ENCODE measurements at places on chromosomes 1 and 21. TPM values are rescaled to one million over a fixed set of nuclear protein-coding genes. Genes with fewer than 3 reads are reported as not detected.

The KRTAP10-7 gene
- not detected for total RNA-seq

The OR2T29 gene
- total RNA-seq, result not detected

DNA sequence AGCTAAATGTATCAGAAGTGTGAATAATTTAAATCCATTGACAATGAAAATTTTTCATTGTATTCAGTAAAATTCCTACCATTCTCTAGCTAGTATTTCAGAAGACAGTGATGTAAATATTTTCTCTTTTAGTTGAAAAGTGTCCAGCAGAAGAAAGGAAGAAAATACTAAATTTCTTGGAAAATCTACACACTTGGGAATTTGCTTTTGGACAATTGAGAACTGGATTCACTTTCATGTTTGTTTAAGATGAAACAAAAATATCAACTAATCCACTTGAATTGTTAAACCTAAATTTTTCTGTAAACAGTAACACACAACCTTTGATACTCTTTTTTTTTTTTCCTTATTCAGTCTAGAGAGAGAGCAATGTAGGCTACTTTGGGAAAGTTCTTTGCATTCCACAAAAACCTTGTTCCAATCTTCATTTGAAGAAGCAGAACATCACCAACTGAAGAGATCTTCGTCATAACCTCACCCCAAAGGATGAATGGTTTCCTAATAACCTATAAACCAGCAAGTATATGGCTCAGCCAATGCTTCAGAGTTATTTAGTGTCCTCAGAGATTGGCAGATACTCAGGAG, 155.1 kb upstream of the GORAB start:
- peak; percentile 38 for DNase-seq

The CGN gene
- total RNA-seq, result 0.09 TPM

GRCh38 chr1:25618433-25618808, 1.8 kb downstream of the MAN1C1 start:
- no peak for DNase-seq

- DNase-seq, result no peak
Measured at GRCh38 chr1:159921251-159921650, 4.1 kb downstream of the TAGLN2 start.

GRCh38 chr1:169103002-169103401, 3.5 kb upstream of the ATP1B1 start:
- no peak for DNase-seq

- DNase-seq, result no peak
Measured at GRCh38 chr1:158809862-158810261, 21.3 kb upstream of the MNDA start.

DNA sequence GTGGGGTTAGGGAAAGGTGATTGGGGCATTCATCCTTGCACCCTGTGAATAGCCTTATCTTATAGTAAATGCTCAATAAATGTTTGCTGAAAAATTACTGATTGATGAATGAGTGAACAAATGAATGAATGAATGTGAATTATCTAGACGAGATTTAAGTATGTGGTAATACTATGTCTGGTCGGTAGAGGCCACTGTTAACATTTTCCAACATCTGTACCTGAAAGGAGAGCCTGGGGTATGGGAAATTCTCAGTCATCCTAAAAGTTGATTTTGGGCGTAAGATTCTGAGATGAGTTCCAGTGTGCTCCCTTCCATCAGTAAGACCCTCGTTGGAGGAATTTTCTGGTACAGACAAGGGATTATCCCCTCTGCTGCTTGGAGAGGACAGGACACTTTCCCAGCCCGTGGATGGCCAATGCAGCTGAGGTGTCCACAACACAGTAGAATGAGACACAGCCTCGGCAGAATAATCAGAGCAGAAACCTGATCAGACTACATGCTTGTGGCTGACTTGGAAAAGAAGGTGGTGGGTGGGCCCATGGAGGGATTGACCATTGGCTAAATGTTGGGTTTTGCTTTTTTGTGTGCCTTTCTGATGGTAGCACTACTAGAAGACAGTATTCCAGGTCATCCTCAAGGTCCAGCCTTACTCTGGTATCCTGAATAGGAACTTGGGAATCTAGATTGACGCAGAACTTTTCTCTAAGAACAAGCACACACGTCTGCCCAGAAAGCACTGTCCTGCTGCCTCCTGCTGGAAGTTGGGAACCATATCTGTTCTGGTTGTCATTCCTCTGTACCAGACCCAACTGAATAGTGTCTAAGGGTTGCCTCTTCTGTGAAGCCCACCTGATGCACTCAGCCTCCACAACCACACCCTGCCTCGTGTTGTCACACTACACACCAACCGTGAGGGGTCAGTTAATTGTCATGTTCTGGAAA, 262.0 kb downstream of the TNR start:
- DNase-seq, result peak; percentile 28

The C1orf21 gene
- 47.3 TPM for total RNA-seq

GRCh38 chr1:177385760-177386698, 215.3 kb downstream of the BRINP2 start:
- no peak for DNase-seq

All from fibroblast of the aortic adventitia (primary cell).